ENCODE measurements at places on chromosomes 5 and 9.

- DNase-seq = no peak
Measured at GRCh38 chr9:126678989-126679388, 65.3 kb downstream of the LMX1B start.

DNA sequence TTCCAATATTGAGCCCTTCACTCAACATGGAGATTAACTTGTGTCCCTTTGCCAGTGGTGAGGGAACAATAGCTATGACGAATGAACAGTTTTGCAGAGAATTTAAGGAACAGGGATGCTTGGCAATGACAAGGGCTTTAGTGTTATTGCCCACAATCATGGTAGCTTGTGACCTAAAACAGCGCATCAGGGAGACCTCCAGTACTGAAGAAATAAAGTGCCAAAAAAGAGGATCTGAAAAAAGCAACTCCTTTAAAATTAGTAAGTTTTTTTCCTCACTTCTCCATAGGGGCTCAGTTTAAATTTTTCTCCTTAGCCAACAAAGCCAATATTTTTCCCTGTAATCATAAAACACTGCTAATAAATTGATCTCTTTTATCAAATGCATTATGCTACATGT is 41.8 kb upstream of the PAM start:
- DNase-seq = no peak

DNA sequence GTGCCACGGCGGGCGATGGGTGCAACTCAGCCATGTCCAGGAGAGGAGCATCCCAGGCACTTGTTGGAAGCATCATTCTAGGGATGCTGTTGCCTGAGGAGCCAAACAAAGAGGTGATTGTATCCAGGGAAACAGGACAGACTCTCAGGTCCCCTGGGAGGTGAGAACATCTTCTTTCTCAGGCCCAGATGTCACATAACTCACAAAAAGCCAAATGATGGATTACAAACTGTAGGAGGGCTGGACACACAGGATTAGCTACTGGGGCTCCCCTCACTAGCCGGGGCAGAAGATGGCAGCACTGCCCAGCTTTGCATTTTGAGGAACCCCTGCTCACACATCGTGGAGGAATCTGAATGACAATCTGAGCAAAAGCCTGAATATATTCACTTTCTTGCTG is 64.7 kb upstream of the NFIL3 start:
- no peak for DNase-seq

GRCh38 chr9:33029231-33029786 is 4.2 kb downstream of the DNAJA1 start:
- DNase-seq = no peak

GRCh38 chr5:91591076-91591475 is 208.0 kb upstream of the ARRDC3 start:
- no peak for DNase-seq

GRCh38 chr5:102617191-102618187 is 118.7 kb upstream of the SLCO6A1 start:
- no peak for DNase-seq

DNA sequence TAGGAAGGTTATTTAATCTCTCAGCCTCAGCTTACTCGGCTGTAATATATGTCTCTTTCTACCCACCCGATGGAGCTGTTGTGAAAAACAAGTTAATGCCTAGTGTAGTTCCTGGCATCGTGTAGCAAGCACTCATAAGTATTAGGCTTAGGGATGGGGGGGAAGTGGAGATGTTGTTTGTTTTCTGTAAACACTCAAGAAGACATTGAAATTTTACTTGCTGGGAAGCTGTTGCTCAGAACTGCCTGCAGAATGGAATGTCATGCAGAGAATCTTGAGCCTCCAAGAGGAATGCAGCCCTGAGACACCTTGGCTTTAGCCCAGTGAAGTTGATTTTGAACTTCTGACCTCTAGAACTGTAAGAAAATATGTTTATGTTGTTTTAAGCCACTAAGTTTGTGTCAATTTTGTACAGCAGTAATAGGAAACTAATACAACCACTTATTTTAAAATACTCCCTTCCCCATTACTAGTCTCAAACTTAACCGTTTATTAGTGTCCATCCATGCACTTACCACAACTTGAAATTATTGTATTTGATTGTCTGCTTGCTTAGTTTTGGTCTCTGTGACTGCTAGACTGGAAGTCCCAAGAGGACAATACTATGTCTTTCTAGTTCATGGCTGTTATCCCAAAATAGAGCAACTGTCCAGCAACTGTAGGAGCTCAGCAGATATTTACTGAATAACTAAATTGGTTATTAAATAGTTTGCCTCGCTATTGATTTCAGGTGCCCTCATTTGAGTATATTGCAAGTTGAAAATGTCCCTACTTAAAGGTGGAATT is 53.8 kb downstream of the MFAP3 start:
- no peak for DNase-seq

- DNase-seq = no peak
Measured at GRCh38 chr5:39021413-39021812, 52.8 kb downstream of the RICTOR start.

- DNase-seq = no peak
Measured at GRCh38 chr5:98500811-98501210, 272.7 kb upstream of the RGMB start.

Measured in stimulated activated CD4-positive, alpha-beta T cell treated with anti-CD3 and anti-CD28 coated beads, Interleukin-15, amount 100 ng/mL, for 1 hour (primary cell).